NCI-H748 treated with DMSO at 0.1 percent for 48 hours (cell line): ENCODE measurements at places on chromosomes 6 and 20.

- no peak for DNase-seq
Observed at GRCh38 chr6:11535801-11536230, 1.7 kb upstream of the TMEM170B start.

- DNase-seq, result no peak
Observed at GRCh38 chr20:37702403-37703034, 8.7 kb downstream of the CTNNBL1 start.

GRCh38 chr6:28005975-28006374 is 48.9 kb downstream of the OR2B6 start:
- DNase-seq, result no peak

- no peak for DNase-seq
Observed at GRCh38 chr6:32627831-32628230, 9.4 kb upstream of the HLA-DQA1 start.

DNA sequence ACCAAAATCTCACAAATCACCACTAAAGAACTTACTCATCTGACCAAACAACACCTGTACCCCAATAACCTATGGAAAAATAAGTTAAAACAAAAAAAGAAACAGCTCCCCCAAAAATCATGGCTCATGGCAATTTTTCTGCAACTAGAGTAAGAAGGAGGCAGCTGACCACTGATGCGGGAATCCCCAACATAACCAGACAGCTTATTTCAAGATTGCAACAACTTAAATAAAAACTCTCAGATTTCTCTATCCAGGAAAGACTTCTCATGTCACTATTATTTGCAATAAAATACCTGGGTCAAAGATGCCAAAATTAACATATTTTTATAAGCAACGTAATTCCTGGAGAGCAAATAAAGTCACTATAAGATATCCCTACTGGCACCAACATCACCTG is 128.1 kb upstream of the LY86 start:
- DNase-seq, result no peak

GRCh38 chr6:107607116-107607515 is 117.2 kb downstream of the SOBP start:
- DNase-seq, result no peak

DNA sequence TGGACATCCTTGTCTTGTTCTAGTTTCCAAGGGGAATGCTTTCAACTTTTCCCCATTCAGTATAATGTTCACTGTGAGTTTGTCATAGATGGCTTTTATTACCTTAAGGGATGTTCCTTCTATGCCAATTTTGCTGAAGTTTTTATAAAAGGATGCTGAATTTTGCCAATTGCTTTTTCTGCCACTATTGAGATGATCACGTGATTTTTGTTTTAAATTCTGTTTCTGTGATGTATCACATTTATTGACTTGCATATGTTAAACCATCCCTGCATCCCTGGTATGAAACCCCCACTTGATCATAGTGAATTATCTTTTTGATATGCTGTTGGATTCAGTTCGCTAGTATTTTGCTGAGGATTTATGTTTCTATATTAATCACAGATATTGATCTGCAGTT is 130.6 kb upstream of the TAB2 start:
- DNase-seq, result no peak

DNA sequence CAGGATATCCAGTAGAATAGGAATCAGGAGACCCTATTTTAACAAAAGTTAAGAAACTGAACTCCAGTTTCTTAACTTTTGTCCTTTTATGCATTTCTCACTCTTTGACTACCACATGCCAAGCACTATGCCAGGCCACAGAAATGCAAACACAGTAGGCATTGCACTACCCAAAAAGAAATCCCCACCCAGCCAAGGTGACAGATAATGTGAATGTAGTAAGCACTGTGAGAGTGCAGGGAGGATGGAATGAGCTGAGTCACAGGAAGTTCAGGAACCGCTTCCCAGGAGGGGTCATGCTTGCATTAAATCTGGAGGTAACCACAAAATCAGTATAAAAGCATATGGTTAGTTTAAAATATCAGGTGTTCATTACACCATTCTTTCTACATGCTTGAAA is 20.1 kb upstream of the FAM83C start:
- no peak for DNase-seq

DNA sequence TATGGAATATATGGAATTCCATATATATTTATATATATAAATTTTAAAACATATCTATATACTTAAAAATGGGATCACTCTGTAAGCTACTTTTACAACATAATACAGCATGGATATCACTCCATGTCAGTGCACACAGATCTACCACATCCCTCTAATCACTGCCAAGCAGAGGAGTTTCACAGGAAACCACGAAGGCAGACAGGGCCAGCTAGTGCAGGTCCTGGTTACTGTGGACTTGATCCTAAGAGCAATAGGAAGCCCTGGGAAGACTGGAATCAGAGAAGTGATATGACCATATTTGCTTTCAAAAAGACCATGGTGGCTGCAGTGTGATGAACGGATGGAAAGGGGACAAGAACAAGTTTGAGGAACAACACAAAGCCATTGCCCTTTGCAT is 40.0 kb upstream of the NRN1 start:
- DNase-seq, result no peak

- DNase-seq, result no peak
Observed at GRCh38 chr20:57772349-57772964, 62.6 kb upstream of the PMEPA1 start.

GRCh38 chr6:156984178-156984738 is 207.1 kb downstream of the ARID1B start:
- no peak for DNase-seq

DNA sequence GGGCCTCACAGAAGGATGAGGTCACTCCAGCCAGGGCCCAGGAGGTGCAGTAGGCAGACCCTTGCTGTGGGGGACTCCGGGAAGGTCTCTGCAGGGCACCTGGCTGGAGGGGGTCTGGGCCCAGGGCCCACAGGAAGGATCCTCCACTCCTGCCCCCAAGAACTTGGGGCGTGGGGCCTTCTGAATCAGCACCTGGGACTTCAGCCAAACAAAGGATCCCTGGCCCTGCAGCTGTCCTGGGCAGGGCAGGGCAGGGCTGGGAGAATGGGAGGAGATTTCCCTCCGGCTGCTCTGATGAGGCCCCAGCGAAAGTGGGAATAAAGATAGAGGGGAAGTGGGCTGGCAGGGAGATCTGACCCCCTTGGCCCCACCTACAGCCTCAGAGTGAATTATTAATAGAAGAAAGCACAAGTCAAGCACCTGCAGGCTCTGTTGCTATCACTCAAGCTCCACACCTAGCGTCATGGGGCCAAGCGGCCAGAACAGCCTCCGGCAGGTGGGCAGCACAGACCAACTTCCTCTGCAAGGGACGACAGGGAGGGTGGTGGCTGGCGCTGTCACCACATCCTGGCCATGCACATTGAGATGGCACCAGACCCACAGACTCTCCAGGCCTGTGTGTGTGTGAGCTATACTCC is 61.6 kb upstream of the MRPS10 start:
- no peak for DNase-seq

- no peak for DNase-seq
Observed at GRCh38 chr6:47496935-47497579, 19.5 kb downstream of the CD2AP start.

DNA sequence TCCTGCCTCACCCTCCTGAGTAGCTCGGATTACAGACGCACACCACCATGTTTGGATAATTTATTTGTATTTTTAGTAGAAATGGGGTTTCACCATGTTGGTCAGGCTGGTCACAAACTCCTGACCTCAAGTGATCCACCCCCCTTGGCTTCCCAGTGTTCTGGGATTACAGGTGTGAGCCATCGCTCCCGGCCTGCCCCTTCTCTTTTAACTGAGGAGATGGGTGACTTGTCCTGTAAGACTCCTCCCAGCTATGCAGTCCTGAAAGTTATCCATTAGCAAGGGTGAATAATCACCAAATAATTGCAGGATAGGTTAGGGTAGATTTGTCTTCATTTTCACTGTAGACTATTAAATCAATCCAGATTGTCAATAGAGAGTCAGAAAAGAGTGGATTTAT is 40.5 kb upstream of the JARID2 start:
- no peak for DNase-seq

GRCh38 chr6:105991561-105992314 is 94.4 kb upstream of the PRDM1 start:
- DNase-seq, result peak; percentile 46

DNA sequence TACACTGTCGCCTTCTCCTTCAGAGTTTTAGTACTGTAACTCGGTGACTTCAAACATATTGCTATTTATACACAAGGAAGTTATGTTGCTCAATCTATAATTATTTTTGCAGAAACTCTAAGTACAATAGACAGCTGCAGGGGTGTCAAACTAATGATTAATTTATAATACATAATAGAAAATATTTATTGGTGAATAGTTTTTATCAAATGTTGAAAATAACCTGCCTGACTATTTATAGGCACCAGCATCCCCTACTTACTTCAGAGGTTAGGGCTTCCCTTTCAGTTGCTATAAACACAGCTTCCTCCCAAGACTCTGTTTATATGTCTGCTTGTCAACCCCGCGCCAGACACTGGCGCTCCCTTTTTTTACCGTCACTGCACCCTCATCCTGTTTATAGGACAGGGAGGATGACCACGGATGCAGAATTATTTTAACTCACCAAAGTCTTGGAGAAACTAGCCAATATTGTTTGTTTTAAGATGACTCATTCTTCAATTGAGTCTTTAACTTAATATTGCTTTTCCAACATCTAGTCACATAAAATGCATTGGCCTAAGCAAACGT is 225.0 kb downstream of the ALDH8A1 start:
- DNase-seq, result no peak

- peak; percentile 17 for DNase-seq
Observed at GRCh38 chr6:124054034-124054433, 250.4 kb downstream of the NKAIN2 start.

DNA sequence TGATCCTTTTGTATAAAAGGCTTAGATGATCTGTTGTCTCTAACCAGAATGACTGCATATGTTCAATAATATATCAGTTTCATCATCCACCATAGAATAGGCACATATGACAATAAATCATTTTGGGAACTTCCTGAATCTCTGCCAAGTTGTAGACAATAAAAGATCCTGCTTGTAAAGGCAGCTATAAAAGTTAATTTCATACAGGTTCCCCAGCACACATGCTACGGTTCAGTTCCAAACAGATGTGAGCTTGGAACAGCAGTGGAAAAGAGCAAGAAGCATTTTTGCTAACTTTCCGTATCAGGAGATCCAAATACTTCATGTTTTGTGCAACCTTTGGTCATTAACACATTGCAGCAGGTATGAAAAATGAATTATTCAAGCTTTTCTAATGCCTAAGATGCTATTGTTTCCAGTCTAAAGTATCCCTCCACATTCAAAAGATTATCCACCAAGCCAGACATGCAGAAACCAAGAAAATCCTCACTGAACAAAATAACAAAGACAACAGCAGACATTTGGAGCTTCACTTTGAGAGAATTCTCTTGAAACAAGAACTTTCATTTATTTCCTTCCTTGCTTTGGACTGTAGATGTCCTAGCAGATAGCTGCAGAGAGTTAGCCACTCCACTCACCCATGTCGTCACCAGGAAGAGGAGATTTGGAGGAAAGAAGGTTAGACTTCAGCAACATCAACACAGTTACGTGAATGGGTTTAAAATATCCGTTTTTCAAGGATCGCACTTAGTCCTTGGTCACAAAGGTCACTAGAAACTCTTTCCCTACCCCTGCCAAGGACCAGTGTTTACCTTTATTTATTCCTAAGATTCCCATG is 453.5 kb upstream of the JARID2 start:
- peak; percentile 34 for DNase-seq

- DNase-seq, result no peak
Observed at GRCh38 chr20:55744896-55745295, 260.4 kb downstream of the CBLN4 start.

DNA sequence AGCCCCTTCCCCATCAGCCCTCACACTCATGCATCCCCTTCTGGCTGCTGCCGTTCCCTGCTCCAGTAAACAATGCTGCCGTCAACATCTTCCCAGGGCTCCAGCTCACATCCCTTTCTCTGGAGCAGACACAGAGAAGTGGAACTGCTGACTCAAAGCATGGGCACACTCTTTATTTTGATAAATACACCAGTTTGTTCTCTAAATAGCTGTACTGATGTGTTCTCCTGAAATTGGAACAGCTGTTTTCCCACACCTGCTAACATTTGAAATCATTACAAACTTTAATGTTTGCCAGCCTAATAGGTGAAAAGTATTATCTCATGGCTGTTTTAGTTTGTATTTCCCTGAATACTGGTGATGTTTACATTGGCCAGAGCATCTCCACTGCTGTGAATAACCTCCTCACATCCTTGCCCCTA is 102.1 kb upstream of the NXT1 start:
- DNase-seq, result peak; percentile 49

- no peak for DNase-seq
Observed at GRCh38 chr6:157806131-157806855, 16.8 kb upstream of the SNX9 start.

DNA sequence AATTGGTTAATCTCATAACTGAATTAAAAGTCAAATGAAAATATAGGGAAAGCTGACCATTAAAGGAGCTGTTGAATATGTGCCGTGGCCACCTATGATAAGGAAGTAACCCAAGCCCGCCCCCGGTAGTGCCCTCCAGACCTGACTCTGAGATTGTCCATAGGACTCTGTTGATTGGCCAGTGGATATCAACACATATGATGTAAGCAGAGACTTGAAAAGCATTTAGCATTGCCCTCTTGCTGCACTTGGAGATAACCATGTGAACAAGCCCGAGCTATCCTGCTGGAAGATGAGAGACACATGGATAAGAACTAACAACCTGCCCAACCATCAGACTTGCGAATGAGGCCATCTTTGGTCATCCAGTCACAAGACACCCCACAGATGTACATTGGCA is 83.2 kb downstream of the LINC00237 start:
- no peak for DNase-seq

GRCh38 chr6:28875191-28875747 is 48.5 kb downstream of the TRIM27 start:
- no peak for DNase-seq

GRCh38 chr6:47655719-47656595 is 42.4 kb upstream of the ADGRF4 start:
- DNase-seq, result no peak

- DNase-seq, result no peak
Observed at GRCh38 chr6:120254651-120255050, 905.1 kb upstream of the MAN1A1 start.

- DNase-seq, result peak; percentile 50
Observed at GRCh38 chr6:95133578-95133977, 443.8 kb upstream of the MANEA start.
